ENCODE measurements at places on chromosomes 16 and 17.

GRCh38 chr16:53915452-53916160, 211.7 kb downstream of the FTO start:
- DNase-seq, result no peak

- no peak for DNase-seq
These were observed 1.1 kb downstream of the C17orf107 start for GRCh38 chr17:4900231-4901107.

DNA sequence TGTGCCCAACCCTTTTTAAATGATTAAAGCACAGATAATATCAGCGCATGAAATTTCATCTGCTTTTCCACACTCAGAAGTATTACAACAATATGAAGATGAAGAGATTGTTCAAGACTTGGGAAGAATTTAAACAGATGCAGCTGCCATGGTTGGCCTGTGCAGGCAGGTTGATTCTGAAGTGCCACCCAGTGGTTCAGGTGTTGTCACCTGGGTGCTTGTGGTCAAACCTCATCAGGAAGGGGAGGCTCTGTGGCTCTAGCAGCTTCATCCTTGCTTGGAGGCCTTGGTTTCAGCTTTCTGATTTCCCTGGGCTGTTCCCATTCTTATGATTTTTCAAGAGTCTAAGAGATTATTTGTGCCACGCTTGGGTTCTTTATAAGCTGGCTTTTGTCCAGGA, 22.2 kb upstream of the CLEC18C start:
- no peak for DNase-seq

DNA sequence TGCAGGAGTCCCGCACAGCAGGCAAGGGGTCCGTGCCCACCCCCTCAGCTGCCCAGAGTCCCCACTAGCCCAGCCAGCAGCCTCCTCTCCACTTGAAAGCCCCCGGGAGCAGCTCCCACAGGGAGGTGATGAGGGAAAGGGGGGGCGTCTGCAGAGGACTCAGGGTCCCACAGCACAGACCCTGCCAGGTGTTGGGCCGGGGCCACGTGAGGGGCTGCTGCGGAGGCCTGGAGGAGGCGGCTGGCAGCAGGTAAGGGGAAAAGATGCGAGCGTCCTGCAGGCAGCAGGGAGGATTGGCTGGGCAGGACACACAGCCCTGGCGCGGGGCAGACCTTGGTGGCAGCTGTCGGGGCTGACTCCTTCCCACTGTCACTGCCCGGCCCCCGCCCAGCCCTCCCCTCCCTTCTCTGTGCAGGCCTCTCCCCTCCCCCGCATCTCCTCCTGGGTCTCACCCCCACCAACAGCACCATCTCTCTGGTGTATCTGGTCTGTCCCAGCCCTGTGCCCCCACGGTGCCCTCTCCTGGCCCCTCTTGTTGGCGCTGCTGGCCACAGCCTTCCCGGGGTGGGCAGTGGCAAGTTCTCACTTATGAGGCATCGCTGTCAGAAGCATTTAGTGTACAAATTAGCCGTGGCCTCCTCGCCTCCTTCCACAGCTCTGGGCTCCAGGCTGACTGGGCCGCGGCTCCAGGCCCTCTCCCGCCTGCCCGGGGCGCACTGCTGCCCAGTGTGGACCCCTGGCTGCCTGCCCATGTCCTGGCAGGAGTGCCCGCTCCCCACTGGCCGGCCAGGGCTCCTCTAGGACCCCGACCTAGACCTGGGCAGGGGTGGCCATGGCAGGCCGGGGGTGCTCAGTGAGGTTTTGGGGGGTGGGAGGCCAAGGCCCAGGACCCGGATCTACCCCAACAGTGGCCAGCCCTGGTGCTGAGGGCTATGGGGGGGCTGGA, 4.4 kb upstream of the PRR35 start:
- peak; percentile 79 for DNase-seq

DNA sequence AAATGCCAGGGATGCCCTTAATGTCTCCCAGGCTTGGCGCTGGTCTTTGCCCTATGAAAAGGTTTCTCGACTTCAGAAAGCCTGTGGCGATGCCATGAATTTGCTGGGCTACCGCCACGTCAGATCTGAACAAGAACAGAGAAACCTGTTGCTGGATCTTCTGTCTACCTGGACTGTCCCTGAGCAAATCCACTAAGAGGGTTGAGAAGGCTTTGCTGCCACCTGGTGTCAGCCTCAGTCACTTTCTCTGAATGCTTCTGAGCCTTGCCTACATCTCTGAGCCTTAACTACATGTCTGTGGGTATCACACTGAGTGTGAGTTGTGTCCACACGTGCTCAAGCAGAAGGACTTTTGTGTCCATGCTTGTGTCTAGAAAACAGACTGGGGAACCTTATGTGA, 11.4 kb downstream of the CHST4 start:
- peak; percentile 36 for DNase-seq

DNA sequence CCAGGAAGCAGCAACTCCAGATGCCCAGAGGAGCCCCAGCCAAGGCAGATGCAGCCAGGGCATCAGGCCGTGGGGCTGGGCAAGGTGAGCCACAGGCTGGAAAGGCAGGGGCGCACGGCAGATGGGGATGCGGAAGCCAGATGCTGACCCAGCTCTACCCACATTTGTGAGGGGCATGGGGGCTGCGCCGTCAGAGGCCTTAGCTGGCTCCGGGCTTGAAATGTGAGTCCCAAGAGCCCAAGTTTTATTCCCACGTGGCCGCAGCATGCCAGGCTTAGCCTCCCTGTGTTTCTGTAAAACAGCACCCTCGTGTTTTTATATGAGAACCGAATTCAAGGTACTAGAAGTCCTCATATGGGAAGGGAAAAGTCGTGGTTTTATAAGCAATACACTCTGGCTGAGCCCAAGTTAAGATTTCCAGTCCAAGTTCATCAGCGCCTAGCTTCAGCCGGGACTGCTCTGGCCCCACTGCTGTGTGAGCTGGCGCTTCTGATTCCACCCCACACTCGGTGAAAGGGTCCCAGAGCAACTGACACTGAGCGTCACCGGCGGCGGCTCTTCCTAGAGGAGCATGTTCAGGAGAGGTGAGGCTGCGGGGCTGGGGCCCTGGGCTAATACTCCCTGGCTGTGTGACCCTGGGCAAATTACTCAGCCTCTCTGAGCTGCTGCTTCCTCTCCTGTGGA, 6.7 kb upstream of the C16orf95 start:
- DNase-seq, result no peak
